ENCODE measurements at places on chromosomes 7 and 10. TPM values are rescaled to one million over a fixed set of nuclear protein-coding genes. Genes with fewer than 3 reads are reported as not detected.

Gene C7orf57
- not detected for total RNA-seq

Gene SLC4A2
- total RNA-seq, result 39.4 TPM

Gene LLCFC1
- total RNA-seq, result not detected

Gene NUPR2
- not detected for total RNA-seq

Gene TMEM130
- not detected for total RNA-seq

Gene ERVW-1
- not detected for total RNA-seq
